Heart left ventricle (tissue), 16 donors: ENCODE measurements at places on chromosomes 12 and 14.
A peak's percentile ranks its signal among the peaks of the same experiment; 100 is the strongest.

GRCh38 chr12:114919479-114919878 lies 235.5 kb upstream of the TBX3 start:
- DNase-seq = no peak

DNA sequence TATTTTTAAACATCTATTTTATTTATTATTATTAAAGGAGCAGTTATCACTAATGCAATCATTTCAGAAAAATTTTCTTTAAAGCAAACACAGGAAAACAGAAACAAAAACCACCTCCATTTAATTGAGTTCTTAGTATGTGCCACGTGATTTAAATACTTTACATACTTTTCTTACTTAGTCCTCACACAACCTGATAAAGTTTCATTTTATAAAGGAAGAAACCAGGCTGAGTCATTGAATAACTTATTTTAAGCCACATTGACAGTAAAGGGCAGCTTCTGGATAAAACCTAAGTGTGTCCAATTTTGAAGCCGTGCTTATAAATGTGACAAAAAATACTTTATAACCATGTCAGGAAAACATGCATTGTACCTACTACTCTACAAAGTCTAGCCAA lies 57.1 kb upstream of the PCED1B start:
- no peak for DNase-seq

DNA sequence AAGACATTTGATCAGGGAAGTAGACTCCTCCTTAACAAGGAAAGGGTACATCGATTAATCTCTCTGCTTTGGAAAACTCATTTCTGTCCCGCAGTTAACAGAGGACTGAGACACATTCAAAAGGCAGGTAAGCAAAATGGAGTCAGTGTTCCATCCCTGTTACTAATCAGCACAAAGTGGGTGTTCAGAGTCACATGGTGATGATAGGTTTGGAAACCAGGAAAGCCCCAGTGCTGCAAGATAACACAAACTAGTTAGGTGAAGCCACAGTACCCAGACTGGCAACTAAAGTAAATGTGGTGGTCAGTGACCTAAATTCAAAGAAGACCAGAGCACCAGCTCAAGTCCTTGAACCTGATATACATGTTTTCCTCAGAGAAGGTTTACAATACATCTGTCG lies 1.8 kb downstream of the OR4K17 start:
- no peak for DNase-seq

DNA sequence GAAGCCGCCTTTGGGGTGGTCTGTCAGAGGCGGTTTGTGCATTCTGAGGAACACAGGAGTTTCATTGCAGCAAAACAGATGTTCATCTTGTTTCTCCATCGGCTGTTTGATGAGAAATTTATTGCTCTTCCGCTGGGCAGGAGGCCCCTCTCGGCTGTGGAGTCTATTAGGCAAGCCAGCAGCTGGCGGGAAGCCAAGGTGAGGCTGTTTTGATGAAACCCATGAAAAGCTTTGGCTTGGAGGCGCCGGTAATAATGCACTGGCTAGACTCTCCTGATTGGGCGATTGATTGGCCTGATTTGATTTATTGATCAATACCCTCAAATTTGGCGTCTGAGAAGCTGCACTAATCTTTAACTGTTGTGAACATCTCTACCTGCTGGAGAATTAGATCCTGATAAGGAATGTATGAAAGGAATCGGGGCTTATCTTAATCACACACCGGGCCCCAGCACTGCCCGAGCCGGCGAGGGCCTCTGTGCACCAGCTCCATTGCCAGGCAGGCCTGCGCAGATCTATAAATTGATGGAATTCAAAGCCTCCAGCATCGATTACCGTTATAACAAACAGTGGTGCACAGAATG lies 187.7 kb downstream of the PHETA1 start:
- no peak for DNase-seq

DNA sequence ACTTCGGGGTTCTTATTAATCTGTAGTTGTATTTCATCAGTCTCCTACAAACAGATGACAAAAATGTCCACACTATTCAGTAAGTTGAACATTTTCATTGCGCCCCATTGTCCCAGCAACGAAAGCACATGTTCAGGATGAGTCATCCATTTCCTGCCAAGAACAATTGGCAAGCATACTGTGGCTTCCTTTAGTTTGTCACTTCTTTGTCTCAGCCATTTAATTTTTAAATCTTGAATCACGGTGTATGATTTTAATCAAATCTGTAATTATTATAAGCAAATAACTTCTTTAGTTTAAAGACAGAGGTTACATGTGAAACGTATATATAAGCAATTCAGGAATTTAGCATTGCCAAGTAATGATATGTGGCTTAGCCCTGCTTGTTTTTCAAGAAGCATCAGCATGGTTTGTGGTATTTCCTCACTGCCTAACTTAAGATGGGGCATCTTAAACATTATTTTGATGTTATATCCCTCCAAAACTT lies 211.3 kb upstream of the KRR1 start:
- DNase-seq = no peak

DNA sequence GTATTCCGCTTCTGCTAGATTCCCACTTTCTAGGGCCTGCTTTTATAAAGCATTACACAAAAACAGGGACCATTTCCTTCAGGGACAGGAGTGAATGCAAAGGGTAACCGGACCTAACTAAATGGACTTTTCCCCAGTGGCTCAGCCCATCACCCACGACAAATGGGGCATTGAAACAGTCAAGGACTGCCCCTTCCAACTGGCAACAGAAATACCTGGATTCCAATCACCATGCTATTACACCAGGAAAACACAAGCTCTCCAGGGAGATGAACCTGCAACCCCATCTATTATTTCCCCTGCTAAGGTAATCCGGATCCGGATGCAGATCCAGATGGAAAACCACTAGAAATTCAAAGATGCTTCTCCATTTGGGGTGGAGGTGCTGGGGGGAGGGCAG lies 1.0 kb downstream of the MPHOSPH9 start:
- DNase-seq = no peak

- no peak for DNase-seq
Observed at GRCh38 chr12:83473408-83474095, 786.8 kb downstream of the TMTC2 start.

DNA sequence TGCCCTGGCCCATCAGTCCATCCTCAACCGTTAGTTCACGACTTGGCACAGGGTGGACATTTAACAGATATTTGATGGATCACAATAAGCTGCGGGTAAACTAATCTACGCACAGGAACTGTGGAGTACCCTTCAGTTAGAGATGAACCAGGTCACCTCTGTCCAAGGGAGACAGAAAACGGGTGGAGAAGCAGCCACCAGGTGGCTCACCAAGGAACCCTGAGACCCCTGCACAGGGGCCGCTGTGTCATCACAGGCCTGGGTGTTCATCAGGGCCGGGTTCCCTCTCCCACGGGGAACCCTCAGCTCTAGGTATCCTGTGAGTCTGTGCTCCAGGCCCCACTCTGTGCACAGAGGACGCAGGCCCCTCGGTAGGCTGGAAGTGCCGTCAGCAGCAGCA lies 122.2 kb downstream of the PIWIL1 start:
- peak; percentile 22 for DNase-seq

DNA sequence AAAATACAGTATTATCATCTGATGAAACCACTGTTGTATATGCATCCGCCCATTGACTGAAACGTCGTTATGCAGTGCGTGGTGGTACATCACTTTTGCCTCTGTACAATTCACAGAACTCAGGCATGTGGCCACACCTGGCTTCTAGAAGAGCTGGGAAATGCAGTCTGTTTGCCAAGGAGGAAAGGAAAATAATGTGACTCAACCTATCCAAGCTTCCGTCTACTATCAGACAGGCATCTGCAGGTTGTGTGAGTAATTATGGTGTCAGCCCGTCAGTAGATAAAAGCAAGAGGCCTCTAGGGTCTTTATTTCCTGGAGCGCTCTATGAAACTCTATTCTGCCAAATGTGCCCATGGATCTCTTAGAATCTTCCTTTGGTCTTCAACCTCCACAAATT lies 111.6 kb downstream of the BBS10 start:
- DNase-seq = no peak
